ENCODE measurements at places on chromosomes 7 and 10. TPM values are rescaled to one million over a fixed set of nuclear protein-coding genes. Genes with fewer than 3 reads are reported as not detected.

- DNase-seq, result peak; percentile 26
- H3K27me3 ChIP-seq, result peaks cover 2% of the 10 kb centered on the region
- H3K27ac ChIP-seq, result no peak overlapping the region
- no peak overlapping the region for H3K4me3 ChIP-seq
- H3K4me1 ChIP-seq, result no peaks in the 10 kb centered on the region
- H3K36me3 ChIP-seq, result no peaks in the 10 kb centered on the region
Observed at GRCh38 chr10:96306516-96306915, 2.3 kb downstream of the DNTT start.

DNA sequence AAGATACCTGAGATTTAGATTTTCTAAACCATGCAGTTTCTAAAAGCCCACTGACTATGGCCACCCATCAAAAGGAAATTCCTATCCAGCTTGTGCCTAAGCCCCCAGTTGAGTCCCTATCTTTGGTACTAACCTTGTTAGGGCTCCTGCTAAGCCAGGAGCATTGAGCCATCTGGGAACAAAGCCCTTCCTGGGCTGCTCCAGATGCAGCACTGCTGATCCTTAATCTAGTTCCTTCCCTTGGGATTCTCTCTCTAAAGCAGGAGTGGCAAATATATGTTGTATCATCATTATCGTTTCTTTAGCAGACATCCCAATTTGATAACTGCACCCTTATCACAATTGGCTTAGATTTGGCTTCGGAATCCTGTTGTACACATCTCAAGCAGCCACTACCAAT lies 24.7 kb upstream of the PDLIM1 start:
- no peaks in the 10 kb centered on the region for H3K27me3 ChIP-seq
- no peak for DNase-seq
- no peaks in the 10 kb centered on the region for H3K36me3 ChIP-seq
- no peak overlapping the region for H3K4me3 ChIP-seq
- H3K27ac ChIP-seq, result no peak overlapping the region

- no peaks in the 10 kb centered on the region for H3K36me3 ChIP-seq
Observed at GRCh38 chr7:143002106-143002505, 24.8 kb downstream of the OR9A2 start.

ARHGAP21 gene
- total RNA-seq, result 165 TPM

BUB3 gene
- 107 TPM for total RNA-seq

FAM25G gene
- total RNA-seq, result not detected

- H3K27me3 ChIP-seq, result peaks cover 32% of the 10 kb centered on the region
- H3K36me3 ChIP-seq, result no peaks in the 10 kb centered on the region
Observed at GRCh38 chr7:54543051-54543488, 895 bp downstream of the VSTM2A start.

COMTD1 gene
- 8.5 TPM for total RNA-seq
